ENCODE measurements at places on chromosomes 16 and 17.
A peak's percentile ranks its signal among the peaks of the same experiment; 100 is the strongest.

DNA sequence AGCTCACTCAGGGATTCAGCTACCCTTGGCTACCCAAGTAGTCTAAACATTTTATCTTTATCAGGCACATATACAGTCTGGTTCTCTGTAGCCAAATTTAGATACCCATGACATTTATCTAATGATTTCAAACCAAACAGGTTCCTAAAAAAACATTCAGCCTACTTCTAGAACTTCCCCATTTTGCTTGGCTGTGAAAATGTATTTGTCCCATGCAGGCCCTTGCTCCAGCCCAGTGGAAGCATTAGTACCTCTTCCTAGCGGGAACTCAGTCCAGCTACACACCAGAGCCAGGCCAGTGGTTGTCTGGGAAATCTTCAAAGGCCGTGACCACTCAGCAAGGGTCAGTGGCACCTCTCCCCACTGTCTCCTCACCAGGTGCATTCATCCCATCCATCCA is 26.2 kb upstream of the NAGLU start:
- DNase-seq, result no peak

- no peak for DNase-seq
Measured at GRCh38 chr16:8673611-8674412, 605 bp upstream of the ABAT start.

DNA sequence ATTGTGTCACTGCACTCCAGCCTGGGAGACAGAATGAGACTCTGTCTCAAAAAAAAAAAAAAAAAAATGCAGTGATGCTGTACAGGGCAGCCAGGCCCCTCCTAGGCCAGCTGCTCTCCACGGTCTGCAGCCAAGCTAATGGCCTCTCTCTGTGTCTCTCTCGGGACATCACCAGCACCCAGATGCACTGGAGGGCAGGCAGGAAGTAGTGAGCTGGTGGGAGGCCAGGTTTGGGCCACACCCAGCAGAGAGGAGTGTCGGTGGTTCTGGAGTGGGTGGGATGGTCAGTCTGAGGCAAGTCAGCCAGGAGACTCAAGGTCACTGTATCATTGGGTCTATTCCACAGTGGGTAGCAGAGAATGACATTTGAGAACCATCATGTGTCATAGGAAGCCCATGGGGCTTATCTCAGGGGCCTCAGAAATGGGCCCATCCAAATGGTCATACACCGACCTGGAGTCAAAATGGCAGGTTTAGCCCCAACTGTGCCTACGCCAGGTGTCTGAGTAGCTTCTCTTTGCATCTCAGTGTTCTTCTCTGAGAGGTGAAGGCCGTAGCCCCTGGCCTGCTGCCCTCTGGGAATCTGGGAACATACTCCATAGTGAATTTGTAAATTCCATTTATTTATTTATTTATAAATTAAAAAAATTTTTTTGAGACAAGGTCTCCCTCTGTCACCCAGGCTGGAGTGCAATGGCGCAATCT is 22.7 kb downstream of the WNT9B start:
- no peak for DNase-seq

DNA sequence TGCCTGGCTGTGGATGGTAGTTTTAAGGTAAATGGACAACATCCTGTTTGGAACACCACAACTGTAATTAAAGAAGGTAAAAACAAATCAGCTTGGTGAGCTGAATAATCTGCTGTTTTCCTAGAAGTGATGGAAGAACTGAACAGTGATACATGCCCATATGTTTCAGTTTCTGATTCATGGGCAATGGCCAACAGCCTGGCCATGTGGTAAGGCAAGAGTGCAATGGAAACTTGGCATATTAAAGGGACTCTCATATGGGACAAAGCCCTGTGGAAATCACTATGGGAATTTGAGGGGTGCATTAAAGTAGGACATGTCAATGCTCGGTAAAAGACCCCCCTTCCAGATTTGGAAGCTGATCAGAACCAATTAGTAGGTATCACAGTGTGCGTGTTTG is 37.8 kb downstream of the IKZF3 start:
- no peak for DNase-seq

DNA sequence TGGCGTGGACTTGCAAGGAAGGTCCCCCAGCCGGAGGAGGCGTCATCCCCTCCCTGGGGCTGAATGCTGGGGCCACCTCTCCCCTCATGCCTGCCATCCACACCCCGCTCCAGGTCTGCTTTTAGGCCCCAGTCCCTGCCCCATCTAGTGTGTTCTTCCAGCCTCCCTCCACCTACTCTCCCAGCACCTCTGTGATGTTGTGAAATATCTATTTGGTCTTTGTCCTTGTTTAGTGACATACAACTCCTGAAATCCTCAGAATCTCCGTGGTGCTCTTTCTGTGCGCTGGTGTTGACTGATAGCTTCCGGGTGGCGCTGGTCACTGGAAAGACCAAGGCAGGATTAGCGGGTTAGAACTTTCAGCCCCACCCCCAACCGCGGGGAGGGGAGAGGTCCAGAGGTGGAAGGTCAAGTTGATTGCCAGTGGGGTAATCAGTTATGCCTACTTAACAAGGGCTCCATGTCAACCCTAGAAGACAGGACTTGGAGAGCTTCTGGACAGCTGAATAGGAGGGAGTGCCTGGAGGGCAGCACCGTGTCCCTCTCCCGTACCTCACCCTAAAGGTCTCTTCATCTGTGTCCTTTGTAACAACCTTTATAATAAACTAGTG is 10.1 kb downstream of the TBC1D24 start:
- no peak for DNase-seq

DNA sequence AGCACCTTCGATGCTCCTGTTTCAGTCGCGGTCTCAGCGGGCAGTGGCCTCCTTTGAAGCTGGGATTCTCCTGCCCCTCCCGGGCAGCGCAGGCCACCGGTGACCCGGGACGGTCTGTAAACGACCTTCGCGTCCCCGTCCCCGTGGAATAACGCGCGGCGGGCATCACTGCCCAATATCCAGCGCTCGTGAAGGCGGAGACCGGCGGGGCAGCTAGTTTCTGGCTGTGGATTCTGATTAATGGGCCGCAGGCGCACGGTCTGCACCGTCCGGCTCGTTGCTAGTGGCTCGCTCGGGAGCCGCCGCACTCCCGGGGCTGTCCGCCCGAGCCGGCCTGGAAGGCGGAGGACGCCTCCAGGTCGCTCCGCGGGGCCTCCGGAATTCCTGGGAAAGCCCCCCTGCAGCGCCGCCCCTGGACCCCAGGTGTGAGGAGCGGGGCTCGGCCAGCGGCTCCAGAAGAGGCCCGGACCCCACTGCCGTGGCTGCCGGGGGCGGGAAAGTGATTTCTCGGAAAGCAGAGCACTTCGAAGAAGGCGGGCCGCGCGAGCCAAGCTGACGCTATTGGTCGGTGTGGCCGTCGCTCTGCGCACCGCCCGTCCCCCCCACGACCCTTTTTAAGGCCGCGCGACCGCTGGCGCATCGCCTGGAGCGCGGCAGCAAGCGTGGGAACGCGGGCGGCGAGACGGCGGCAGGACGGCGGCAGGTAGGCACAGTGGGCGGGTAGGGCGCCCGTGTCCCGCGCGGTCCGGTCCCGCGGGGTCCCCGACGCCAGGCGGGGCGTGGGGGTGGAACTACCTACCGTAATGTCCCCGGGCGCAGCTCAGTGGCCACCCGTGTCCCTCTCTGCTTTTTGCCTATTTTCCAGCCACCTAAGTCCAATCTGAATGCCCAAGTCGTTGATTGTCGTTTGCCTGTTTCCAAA is at the start of gene IRF8:
Gene IRF8, plus strand, starts transcription at position 642 of the 922 bp plus-strand sequence. CDS start 3,854 bp downstream, outside the sequence.
- DNase-seq, result peak; percentile 43

DNA sequence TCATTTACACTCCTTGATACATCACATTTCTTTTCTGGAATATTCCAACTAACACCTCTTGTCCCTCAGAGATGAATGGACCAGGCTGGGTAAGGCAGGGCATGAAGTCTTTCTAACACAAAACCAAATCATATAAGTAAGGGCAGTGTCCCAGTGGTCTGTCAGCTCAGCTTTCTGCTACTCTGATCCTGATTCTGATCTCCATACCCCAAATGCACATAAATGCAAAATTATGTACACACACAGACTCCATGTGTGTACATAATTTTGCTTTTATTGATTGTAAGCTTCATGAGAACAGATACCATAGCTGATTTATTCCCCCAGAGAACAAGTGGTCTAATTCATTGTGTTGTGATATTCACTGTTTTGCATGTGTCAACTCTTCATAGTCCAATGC is 47.9 kb downstream of the NOG start:
- DNase-seq, result no peak

GRCh38 chr17:13537167-13537731 is 64.5 kb downstream of the HS3ST3A1 start:
- DNase-seq, result no peak

DNA sequence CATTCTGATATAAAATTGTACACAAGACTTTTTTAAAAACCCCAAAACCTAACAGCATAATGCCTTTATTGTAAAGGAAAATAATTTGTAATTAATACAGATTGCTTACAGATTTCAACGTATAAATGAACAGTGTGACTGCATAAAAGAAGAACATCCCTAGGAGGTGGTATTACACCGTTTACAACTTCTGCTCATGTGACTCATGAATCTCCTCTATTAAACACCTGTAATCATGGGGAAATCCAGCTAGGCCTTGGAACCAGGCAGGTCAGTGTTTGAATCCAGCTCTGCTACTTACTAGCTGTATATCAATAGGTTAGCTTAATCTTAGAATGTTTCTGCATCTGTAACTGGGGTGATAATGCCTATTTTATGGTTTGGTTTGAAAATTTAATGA is 15.2 kb downstream of the RABEP1 start:
- no peak for DNase-seq

Measured in T-helper 2 cell (primary cell).